ENCODE measurements at places on chromosomes 1 and 21.

DNA sequence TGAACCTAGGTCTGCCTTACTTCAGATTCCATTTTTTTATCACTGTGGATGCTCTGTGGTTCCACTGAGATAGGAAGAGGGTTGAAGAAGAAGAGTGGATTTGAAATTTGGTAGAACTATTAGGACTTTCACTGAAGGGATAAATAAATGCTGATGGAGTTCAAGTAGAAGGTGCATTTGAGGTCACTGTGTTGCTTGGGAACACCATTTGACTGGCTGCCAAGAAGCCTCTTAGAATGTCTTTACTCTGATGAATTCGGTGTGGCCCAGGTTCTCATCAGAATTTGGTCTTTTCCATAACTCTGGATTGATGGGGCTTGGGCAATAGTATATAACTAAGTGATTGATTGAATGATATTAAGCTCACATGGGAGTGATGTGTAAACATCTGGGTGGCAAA lies 11.9 kb downstream of the XPR1 start:
- no peak for DNase-seq

DNA sequence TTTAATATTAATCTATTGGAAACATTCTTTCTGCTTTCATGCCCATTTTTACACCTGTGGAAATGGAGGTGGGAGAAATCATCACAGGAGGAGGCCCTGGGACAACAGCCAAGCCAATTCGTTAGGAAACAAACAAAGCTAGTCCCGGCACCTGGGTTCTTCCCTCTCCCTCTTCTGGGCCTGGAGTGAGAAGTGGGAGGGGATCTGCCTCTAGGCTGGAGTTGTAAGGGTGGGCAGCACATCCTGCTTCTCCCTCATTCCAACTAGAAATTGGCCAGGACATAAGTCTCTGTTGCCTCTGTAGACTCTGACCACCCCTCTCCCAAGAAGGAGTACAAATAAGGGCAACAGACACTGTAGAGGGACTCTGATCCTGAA lies 20.2 kb upstream of the ERO1B start:
- DNase-seq = no peak

DNA sequence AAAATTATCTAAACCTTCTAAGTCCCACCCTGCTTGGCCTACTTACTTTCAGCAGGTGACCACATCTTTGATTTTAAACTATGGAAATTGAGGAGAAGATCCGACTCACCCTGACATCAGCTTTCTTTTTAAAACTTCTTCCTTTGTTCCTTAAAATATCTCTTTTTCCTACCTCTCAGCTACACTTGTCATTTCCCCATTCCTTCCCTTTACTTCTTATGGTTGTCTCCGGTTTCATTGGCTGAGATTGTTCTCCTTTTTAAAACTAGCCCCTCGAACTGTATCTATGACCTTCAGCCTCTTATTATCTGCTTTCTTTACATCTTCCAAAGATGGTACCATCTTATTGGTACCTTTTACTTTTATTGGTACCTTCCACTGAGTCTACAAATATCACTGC lies 87.8 kb upstream of the NRIP1 start:
- DNase-seq = no peak

DNA sequence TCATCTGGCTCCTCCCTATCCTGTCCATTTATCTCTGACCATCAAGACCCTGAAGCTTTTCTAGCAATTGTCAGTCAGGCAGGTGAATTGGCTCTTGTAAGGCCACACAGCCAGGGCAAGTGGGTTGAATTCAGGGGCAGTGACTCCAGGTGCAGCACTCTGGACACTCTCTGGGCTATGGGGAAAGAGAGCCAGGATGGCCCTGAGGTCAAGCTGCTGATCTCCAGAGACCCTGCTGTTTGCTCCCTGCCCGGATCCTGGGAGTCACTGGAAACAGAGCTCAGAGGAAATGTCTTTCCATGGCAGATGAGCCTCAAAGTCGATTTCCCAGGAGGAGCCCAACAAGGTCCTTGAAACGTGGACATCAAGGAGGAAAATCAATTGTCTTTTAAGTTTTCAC lies 184.4 kb downstream of the C1orf94 start:
- no peak for DNase-seq

GRCh38 chr1:55168353-55168752 lies 46.8 kb downstream of the USP24 start:
- DNase-seq = no peak

DNA sequence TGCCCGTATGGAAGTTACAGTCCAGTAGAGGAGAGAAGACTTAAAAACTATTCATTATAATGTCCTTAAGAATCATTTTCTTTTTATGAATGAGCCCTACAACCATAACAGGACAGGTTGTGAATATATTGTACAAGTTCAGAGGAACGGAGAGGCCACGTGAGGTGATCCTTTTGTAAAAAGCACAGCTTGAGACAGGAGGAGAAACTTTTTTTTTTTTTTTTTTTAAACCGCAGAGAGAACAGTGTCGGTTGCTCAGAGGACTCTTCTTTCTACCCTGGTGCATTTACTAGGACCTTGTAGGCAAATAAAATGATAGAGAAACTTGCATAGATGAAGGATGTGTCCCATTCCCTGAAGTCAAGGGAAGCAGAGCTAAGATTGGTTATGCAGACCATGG lies 32.1 kb downstream of the DYRK1A start:
- no peak for DNase-seq

GRCh38 chr21:34606051-34606450 lies 8.9 kb downstream of the RCAN1 start:
- no peak for DNase-seq

- peak; percentile 89 for DNase-seq
Measured at GRCh38 chr1:56820755-56821461, 1.7 kb upstream of the FYB2 start.

GRCh38 chr1:68377098-68377497 lies 72.7 kb downstream of the RPE65 start:
- DNase-seq = no peak

DNA sequence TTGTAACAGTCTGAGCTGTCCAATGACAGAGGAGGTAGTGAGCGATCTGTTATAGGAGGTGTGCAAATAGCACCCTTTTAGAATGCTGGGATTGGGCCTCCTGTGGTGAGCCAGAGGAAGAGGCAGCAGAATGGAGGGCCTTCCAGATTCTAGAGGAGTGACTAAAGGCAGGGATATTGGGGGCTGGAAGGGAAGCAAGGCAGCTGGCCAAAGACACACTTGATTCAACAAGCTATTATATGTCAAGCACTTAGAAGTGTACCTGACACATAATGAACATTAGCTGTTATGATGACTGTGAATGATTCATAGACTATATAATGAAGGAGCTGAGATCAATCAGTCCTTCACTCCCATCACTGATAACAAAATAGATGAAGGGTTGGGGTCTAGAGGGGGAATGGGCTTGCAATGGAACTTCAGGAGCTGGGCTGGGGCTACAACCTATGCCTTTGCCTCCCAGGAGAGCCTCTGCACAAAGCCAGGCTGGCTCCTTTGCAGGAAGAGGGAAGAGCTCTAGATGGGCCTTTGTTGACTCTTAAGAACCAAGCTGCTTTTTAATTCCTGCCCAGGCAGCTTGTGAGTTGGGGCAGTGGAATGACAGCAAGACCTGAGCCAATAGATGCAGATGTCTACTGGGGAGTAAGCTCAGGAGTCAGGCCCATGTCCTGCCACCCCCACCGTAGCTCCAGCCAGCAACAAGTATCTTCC lies 2.3 kb upstream of the MKNK1 start:
- no peak for DNase-seq

DNA sequence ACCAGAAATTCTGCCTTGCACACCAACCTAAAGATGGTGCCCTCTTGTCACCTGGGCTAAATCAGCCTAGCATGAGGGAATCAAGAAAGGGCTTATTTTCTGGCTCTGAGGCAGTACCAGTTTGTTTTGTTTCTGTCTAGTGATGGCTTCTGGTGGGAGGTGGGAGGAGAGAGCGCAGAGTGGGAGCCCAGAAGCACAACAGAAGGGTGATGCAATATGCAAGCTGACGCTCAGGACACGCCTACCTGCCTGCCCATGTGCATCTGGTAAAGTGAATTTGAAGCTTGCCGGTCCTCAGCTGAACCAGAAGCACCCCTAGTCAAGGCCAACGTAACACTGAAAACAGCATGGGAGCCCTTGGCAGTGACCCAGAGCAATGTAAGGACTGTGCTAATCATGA lies 138.4 kb upstream of the TIAM1 start:
- no peak for DNase-seq

GRCh38 chr21:45923146-45923545 lies 58.4 kb upstream of the COL6A1 start:
- DNase-seq = peak; percentile 83

GRCh38 chr1:116697548-116698243 lies 30.2 kb upstream of the IGSF3 start:
- DNase-seq = no peak

DNA sequence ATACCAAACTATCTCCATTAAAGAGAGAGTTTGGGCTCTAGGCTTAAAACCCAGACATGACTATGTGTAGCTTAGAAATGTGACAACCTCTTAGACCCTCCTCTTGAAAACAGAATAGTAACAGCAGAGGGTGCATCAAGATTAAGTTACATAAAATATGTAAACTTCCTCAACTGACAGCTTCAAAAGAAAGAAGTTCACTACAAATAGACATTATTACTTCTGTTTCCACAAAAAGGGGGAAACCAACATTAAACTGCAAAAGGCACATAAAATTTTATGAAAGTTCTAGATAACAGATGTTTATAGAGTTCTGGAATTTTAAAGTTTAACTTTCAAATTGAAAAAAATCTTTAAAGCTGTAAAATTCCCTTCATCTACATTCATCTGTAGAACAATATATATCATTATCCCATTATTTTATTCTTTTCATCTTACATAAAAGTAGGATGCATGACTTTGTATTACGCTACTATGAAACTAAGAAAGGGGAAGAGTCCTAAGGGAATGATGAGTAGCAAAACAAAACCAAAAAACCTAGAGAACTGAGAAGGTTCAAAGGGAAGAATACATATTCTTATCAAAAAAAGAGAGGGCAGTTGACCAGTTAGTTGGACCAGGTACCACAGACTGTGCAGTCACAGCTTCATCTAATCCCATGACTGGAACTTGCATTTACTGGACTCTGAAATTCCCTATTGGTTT lies 177.0 kb downstream of the SIPA1L2 start:
- DNase-seq = no peak

DNA sequence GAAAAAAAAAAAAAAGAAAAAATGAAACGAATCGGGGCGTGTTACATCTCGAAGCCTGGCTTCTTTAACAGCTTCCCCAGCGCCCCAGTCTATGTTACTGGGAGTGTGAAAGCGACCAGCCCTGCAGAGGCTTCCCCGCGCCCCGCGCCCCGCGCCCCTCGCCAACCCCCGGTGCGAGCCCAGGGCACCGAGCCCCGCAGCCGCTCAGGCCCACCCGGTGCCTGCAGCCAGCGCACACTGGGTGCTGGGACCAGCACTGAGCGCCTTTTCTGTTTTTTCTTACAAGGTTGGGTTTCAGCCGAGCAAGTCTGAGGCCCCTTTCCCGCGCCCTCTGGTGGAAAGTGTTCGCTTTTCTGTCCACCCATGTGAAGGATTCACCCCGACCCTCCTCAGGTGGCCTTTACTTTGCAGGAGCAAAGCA lies 42.1 kb upstream of the ZNF496 start:
- peak; percentile 58 for DNase-seq

DNA sequence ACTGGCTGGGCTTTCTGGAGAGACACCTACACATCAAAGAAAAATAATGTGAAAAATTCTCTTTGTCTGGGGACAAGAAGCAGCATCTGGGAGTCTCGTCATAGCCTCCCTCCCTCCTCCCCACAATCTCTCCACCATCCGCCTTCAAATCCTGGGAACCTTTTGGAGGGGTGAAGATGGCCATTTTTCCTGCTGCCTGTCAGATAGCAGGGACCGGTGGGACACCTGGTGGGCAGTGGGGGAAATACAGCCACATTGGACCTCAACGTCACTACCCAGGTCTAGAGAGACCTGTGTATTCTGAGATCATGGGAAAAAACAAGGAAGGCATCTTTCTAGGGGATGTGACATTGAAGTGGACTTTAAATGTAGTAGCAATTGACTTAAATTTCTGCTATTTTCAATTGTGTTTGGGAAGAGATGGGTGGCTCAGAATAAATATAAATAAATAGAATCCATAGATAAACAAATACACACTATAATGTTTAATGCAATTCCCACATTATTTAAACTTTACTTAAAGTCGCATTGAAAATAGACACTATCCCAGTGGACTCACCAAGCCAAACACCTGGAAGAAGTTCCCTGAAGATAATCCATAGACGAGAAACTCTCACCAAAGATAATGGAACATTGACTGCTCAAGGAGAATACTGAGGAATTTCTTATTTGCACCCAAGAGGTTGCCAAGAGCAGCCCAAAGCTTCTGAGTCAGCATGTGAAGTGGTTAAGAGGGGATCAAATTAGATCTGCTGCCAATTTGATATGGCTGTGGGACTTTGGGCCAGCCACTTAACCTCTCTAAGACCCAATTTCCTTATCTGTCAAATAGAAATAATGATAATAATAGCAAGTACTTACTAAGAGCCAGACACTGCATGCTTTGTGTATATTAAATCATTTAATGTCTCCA lies 147.6 kb upstream of the CAMK1G start:
- DNase-seq = peak; percentile 76

DNA sequence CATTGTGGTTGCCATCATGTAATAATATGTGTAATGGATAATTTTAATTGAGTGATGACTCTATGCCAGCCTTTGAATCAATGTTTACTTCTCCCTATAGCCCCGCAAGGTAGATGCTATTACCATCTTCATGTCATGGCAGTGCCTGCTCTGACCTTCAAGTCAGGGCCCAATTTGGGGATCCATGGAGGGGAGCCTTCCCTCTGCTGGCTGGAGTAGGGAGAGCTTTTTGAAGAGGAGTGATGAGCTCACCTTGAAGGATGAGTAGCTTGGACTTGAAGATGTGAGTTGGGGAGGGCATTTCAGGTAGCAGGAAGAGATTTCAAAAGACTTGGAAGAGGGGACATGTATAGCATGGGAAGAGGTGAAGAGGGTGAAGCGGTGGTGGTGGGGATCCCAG lies 189.2 kb downstream of the FOXD2 start:
- no peak for DNase-seq

DNA sequence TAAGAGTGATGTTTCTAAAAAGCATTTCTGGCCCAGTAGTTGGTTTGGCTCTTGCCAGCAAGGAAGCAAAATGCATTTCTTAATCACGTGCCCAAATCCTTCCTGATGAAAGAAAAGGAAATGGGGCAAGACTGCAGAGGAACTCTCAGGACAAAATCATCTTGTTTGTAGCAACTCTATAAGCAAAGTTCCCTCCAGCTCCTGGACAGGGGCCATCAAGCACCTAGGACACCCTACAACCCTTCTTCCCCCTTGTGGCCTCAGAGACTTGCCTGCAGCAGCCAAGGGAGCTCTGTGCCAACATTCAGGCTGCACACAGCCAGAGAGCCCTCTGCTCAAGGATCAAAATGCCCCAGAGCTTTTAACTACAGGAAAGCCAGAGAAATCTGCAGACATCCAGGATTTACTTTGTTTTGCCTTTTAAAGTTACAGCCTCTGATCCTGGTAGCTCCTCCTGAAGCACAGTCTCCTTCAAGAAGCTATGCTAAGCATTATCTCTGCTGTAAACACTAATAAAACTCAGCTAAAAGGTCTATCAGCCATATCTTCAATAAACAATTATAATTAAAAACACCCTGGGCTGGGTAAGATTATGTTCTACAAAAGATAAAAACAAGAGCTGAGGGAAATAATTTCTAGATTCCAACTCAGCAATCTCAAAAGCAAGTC lies 105.0 kb downstream of the KIAA0319L start:
- DNase-seq = peak; percentile 72
